G401 (cell line): ENCODE measurements at places on chromosomes 12 and 14.
A peak's percentile ranks its signal among the peaks of the same experiment; 100 is the strongest.

GRCh38 chr14:31340297-31341063 is 79.9 kb downstream of the HEATR5A start:
- DNase-seq: no peak

DNA sequence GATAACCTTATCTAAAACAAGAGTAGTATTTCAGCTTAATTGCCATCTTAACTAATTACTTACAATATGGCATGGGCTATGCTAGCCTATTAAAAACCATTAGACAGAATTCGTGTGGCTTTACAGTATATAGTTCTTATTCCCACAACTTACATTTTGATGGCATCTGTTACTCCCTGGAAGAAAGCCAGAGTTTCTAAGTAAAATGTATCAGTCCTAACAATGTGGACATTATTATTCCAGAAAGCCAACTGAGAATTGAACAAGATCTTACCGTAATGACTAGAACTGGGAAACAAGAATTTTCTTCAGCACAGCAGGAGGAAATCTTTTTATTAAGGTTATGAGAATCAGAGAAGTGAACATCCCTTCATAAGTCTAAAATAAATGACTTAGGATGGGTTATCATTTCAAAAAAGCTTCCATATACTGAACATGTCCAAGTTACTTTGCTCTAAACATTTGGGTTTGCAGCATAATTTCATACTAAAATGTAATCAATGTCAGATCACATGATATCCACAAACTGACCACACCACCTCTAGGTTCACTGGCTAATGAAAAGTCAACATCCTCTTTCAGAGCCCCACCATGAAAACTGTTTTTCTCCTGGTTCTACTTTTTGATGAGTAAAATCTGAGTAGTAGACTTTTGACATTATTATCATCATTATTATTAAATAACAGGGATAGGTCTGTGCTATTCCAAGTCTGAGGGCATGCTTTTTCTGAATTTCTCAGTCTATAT is 179.7 kb downstream of the SSPN start:
- DNase-seq: peak; percentile 14

- DNase-seq: no peak
Observed at GRCh38 chr14:55891692-55892091, 226.5 kb upstream of the PELI2 start.

- DNase-seq: no peak
Observed at GRCh38 chr14:79028281-79028680, 858.1 kb downstream of the NRXN3 start.

DNA sequence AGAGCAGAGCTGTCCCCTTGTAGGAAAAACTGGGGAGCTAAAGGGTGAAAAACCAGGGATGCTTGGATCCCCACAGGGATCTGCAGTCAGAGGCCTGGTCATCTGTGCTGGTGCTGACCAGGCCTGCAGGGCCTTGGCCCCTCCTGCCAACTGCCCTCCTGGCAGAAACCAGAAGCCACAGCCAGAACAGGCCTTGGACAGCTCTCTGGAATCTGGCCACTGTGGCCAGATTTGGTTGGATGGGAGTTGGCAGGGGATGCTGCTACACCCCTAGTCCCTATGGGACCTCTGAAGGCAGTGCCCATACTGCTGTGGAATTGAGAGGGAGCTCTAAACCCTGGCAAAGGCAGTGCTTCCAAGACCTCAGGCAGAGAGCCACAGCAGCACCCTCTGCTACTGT is 9.2 kb upstream of the GPX2 start:
- DNase-seq: peak; percentile 81

GRCh38 chr12:98344046-98344930 is 171.1 kb upstream of the TMPO start:
- DNase-seq: no peak

DNA sequence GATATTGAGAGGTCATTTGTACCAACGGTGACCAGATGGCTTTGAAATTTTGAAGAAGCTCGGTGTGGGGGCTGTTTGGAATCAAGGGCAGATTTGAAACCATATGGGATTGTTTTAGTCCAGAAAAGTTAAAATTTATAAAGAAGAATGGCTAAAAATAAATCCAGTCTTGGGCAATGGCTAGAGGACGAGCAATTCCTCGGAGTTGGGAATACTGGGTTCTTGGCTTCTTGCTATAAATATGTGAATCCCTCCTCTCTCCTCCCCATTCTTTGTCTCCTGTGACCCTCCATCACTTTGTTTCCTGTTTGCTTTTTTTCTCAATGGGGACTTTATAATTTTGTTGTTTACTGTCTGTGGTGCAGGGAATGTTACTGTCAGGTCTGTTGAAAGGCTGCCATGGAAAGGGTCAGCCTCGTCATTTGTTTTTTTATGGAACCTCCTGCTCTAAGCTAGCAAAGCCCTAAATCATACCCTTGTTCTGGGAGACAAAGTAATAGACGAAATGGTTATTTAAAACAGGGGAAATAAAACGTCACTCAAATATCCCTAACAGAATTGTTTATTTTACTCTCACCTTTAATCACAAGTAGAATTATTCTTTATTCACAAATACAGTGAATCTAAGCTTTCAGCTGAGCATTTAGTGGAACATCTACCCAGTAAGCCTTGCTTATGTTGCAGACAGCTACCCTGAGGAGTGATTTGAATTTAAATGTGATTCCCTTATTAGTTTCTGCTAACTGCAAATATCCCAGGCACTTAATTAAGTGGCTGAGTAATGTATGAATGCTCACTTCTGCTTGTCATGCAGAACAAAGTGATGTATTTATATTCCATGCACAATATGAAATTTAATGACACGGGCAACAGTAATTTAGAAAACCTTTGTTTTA is 273.1 kb upstream of the NOVA1 start:
- peak; percentile 92 for DNase-seq

- no peak for DNase-seq
Observed at GRCh38 chr14:26766726-26767125, 168.9 kb upstream of the NOVA1 start.

DNA sequence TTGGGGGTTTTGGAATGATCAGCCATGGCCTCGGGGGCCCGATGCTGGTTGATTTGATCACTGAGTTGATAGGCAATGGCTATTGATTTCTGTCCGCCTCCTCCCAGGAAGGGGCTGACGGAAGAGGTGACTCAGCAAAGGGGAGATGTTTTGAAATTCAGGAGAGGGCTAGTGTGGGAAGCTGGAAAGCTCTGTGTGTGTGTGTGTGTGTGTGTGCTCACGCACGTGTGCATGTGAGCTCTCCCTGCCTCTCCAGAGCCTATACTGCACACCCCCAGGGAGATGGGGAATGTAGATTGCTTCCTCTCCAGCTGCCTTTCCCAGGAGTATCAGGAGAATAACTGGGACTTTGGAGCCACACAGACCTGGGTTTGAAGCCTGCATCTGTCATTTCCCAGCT is 184.9 kb upstream of the MYL2 start:
- DNase-seq: no peak

DNA sequence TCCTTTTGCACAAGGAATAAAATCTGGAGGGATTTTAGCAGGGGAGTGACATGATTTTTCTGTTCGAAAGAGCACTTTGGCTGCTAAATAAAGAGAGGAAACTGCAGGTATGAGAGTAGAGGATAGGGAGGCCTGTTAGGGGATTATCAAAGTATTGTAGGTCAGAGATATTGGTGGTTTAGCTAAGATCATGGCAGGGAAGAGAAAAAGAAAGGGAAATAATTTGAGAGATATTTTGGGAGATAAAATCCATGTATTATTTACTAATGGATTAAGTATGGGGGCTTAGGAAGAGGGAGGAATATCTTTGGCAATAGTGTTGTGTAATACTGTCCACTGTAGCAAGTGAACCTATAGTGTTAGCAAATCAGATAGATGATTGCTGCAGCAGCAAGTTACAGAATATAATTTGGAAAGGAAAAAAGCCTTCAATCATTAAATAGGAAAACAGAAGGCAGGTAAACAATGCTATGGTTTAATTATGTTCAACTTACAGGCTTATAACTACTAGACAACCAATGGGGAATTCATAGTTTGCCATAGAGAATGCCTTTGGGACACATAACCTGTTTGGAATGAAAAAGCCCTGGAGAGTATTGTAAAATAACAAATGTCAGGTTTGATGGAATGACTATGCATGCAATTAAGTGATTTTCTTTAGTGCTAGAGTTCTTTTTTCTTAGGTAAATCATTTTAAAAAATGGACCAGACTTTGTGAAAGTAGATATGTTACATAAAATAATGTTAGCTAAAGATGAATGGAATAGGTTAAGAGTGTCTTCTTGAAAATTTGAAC is 50.5 kb downstream of the ADIPOR2 start:
- peak; percentile 15 for DNase-seq

GRCh38 chr14:100486025-100486828 is 101.0 kb downstream of the BEGAIN start:
- no peak for DNase-seq

- no peak for DNase-seq
Observed at GRCh38 chr12:98757455-98757854, 112.4 kb downstream of the APAF1 start.

DNA sequence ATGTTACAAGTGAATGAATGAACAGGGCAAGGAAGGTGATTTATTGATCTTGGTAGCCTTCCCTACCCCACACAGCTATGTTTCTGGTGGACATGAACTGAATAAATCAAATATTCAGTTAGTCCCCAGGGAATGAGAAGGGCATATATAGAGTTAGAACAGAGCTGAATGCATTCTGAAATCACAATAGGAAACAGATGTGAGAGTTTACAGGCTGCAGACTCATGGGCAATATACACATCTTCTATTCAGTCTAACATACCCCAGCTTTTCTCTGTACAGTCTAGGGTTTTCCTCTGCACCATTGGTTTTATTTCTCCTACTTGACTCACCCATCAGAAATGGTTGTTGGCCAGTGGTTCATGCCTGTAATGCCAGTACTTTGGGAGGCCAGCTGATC is 7.3 kb upstream of the STX2 start:
- no peak for DNase-seq

DNA sequence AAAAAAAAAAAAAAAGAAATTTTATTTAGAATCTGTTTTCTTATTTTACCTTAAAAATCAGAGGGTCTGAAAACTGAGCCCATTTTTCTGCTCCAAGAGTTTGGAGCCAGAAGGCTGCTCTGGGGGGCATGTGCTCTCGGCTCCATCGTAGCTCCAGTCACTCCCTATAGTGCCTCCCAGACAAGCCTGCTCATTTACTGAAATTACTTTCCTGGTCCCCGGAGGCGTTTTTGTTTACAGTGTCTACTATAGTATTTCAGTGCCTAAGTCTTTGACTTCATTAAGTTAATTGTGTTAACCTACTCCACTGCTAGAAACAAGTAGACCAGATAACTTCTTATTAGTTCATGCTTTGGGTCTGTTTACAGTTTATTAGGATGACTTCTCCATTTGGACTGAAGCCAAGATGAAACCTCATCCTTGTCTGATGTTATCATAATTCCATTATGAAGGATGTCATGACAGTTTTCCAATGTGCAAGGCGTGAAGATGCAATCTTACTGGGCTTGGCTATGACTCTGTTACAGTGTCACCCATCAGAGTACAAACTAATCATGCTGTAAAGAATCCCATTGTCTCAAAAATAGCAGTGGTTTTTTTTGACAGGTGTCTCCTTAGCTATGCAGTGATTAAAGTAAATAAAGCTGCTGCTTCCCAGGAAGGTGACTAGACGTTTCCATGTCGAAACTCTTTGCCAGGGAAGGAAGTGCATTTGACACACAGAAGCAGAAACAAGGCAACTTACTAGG is 182.3 kb downstream of the TMEM132C start:
- DNase-seq: no peak

DNA sequence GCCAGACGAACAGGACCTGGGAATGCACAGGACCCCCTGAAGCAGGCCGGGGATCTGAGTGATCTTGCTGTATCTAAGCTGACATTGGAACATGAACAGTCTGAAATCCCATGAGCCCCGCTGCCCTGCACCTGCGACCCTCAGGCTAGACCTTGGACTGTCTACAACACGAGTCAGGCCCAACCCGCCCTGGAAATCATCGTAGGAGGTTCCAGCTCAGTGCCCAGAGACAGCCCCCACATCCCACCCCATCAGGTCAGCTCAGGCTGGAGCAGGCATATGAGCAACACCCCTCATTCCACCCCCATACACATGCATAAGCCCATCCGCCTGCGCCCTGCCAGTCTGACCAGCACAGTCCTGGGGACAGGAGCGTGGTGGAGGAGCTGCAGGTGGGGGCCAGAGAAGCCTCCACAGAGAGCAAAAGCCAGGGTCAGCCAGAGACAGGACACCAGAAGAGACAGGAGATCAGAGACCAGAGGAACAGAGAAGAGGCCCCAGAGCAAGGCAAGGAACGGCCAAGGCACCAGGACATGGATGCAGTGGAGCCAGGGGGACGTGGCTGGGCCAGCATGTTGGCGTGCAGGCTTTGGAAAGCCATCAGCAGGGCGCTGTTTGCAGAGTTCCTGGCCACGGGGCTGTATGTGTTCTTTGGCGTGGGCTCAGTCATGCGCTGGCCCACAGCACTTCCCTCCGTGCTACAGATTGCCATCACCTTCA is at the start of gene AQP6:
TSS of gene AQP6 (plus strand) at position 307 of the 720 bp plus-strand sequence. CDS start at position 534, 227 bp downstream.
- DNase-seq: no peak

- peak; percentile 40 for DNase-seq
Observed at GRCh38 chr14:53953828-53954550, 2.6 kb downstream of the BMP4 start.

- DNase-seq: no peak
Observed at GRCh38 chr12:6097411-6097810, 27.1 kb downstream of the VWF start.

- DNase-seq: no peak
Observed at GRCh38 chr12:108888031-108888430, 8.1 kb downstream of the DAO start.

GRCh38 chr12:64687816-64688215 is 71.4 kb downstream of the GNS start:
- DNase-seq: no peak

- DNase-seq: no peak
Observed at GRCh38 chr14:88346048-88346639, 23.1 kb upstream of the KCNK10 start.

DNA sequence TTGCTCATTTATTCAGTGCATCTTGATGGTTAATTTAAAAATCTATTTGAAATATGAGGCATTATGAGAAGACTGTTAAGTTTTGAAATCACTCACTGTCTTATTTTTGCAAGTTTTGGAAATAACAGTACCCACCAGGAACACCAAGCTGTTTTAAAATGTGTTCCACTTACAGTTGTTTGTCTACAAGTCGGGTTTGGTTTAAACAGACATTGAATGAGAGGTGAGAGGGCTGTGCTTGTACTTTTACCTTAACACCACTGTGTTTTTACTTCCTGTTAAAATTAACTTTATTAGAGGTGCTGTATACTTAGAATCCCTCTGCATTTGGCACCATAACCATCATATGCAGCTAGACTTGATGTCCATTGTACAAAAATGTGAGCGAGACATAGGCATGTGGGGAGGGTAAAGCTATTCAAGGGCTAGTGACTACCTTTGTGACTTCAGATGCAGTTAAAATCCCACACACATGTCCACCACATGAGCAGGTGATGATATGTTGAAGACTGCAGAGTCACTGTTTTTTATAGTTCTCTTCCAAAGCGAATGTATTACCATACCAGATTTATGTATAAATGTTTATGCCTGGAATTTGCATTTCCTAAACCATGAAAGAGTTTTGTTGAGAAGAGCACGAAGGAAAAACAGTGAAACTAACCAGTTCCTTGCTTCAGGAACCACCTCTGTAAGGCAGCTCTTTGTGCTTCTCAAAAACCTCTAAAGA is 12.9 kb downstream of the ELK3 start:
- DNase-seq: peak; percentile 20

- no peak for DNase-seq
Observed at GRCh38 chr14:101991352-101991751, 27.0 kb downstream of the DYNC1H1 start.

- no peak for DNase-seq
Observed at GRCh38 chr14:34619471-34619870, 10.5 kb downstream of the SNX6 start.
